ENCODE measurements at places on chromosomes 6 and 20.

- DNase-seq, result no peak
Observed at GRCh38 chr6:118705544-118706491, 54.4 kb upstream of the CEP85L start.

DNA sequence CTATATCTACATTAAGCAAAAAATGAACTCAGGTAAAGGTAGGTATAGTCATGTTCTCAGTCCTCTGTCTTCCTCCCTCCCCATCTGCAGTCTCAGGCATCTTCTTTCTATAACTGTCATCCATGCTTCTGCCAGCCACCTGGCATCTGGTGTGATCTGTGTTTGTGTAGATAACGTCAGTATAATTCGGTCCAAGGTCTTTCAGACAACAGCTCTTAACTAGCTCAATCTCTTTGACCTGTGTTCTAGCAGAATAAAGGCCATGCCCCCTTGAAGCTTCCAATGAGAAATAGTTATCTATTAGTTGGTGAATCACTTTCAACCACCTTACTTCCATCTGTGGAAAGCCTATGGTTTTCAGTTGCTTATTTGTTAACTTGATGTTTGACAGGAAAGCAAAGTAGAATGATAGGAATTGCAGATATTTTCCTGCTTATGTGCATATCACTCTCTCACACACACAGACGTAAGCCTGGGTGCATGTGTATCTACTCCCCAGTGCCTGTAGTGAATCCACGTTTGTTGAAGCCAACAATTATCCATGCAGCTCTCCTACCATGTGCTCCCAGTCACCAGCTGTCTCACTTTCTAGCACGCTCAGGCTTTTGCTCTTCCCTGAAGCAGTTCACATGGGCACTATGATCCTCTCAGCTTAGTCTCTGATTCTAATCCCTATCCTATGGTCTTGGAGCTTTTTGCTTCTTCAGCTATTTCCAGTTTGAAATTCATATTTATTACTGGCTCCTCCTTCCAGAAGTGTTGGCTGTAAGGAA is 433.7 kb upstream of the MANEA start:
- DNase-seq, result no peak

DNA sequence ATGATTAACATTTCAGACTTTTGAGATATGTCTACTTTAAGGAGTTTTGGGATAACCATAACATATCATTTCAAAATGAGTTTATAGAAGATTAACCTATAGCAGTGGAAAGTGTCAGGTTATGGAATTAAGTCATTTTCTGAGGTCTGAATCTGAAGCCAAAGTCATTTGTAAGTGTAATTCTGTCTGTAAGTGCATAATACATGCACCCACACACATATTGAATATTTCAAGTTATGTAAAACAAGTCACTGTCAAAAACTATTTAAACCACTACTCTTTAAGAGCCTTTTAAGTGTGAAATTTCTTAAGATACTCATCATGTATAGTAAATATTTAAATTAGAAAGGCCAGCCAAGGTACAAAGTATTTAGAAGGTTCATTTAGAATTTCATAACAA is 115.8 kb upstream of the HMGCLL1 start:
- no peak for DNase-seq

- DNase-seq, result no peak
Observed at GRCh38 chr6:67887747-67888545, 747.1 kb upstream of the ADGRB3 start.

- no peak for DNase-seq
Observed at GRCh38 chr20:59164686-59165391, 1.2 kb downstream of the ZNF831 start.

DNA sequence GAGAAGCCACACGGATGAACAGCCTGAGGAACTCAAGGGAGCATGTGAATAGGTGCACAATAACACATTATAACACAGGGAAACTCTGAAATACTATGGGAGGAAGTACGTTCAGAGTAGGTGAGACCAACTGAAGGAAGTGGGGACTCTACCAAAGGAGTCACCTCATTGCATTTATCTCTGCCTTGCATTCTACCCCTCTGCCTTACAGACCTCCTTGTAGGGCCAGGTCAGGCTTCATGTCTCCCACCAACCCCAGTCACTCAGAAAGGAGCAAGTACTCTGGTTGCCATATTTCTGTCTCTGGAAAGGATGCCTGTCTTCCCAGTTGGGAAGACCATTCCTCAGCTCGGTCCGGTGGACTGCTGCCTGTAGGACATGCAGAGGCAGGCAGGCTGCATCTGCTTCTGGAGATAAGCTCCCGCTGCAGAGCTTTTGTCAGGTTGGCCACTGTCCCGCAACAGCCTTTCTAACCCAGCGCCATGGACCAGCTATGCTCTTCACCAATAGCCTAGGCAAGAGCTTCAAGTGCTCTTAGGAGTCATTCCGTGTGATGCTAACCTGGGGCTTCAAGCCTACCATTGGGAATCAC is 51.6 kb upstream of the ASIP start:
- no peak for DNase-seq

Measured in stimulated activated CD8-positive, alpha-beta memory T cell treated with anti-CD3 and anti-CD28 coated beads, Interleukin-15, amount 100 ng/mL, for 1 hour (primary cell).